Cerebellum (tissue), 4 donors: ENCODE measurements at places on chromosomes 16 and 17.

GRCh38 chr17:14950216-14950615, 314.9 kb downstream of the PMP22 start:
- DNase-seq = no peak

- DNase-seq = peak; percentile 81
These were observed 9.3 kb downstream of the CORO6 start for GRCh38 chr17:29613352-29613837.

GRCh38 chr17:49402706-49403105, 12.0 kb downstream of the PHB1 start:
- no peak for DNase-seq

DNA sequence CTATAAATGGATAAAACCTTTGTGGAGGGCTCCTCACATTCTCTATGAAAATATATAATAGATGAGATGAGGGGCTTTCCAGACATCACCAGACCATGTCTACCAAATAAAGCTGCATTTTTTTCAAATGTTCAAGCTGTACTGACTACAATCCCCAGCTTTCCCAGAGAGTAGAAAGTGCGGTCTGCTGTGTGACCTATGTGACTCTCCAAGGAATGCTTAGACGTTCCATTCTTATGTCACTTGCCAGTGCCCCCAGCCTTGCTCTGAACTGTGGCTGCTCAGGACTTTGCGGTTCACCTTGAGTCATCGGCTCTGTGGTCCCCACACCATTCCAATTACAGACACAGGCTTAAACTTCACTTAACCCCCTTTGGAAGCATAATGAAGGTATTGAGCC, 47.8 kb upstream of the SCNN1B start:
- no peak for DNase-seq

GRCh38 chr16:35687071-35687470, 2227.7 kb downstream of the TP53TG3F start:
- no peak for DNase-seq

DNA sequence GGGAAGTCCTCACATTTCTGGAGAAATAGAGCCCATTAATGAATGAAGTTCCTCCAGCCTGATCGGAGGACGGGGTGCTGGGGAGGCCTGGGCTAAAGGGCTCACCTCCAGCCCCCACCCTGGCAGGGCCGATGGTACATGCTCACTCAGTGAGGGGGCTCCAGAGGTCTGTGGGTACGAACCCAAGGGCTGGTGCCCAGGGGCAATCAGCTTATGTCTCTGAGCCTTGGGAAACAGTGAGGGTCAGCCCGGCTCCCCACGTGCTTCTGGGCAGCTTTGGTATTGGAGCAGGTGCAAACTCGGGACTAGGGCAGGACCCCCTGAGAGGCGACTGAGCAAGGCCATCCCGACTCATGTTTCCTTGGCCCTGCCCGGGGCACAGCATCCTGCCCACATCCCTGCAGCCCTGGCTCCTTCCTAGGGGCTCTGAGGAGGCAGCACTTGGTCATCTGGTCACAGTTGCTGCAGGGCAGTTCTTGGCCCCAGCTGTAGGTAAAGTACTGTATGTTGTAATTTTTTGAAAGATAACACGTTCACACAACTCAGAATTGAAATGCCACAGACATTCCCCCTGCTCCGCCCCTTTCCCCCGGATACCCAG, 969 bp upstream of the CETP start:
- DNase-seq = no peak

GRCh38 chr16:77744141-77744540, 21.8 kb downstream of the NUDT7 start:
- DNase-seq = no peak

- DNase-seq = no peak
These were observed 188.1 kb upstream of the ZNF469 start for GRCh38 chr16:88194397-88195268.

- no peak for DNase-seq
These were observed 53.0 kb downstream of the GPRC5B start for GRCh38 chr16:19831678-19832077.

DNA sequence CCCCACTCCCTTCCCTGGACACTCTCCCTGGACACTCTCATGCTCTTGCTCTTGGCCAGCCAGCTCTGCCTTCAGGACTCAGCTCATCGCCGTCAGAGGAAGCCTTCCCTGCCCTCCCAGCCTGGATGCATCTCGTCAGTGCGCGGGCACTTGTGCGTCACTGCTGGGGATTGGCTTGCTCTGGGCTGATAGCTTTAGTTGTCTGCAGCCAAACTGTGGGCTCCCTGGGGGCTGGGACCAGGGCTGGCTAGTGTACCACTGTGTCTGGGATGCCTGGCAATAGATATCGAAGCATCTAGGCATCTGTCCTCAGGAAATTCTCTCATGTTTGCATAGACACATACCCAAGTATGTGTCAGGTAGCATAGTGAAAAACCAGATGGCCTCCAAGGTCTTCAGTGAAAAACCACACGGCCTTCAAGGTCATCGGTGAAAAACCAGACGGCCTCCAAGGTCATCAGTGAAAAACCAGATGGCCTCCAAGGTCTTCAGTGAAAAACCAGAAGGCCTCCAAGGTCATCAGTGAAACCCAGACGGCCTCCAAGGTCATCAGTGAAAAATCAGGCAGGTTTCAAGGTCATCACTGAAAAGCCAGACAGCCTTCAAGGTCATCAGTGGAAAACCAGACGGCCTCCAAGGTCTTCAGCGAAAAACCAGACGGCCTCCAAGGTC, 72.0 kb downstream of the CMIP start:
- DNase-seq = no peak

DNA sequence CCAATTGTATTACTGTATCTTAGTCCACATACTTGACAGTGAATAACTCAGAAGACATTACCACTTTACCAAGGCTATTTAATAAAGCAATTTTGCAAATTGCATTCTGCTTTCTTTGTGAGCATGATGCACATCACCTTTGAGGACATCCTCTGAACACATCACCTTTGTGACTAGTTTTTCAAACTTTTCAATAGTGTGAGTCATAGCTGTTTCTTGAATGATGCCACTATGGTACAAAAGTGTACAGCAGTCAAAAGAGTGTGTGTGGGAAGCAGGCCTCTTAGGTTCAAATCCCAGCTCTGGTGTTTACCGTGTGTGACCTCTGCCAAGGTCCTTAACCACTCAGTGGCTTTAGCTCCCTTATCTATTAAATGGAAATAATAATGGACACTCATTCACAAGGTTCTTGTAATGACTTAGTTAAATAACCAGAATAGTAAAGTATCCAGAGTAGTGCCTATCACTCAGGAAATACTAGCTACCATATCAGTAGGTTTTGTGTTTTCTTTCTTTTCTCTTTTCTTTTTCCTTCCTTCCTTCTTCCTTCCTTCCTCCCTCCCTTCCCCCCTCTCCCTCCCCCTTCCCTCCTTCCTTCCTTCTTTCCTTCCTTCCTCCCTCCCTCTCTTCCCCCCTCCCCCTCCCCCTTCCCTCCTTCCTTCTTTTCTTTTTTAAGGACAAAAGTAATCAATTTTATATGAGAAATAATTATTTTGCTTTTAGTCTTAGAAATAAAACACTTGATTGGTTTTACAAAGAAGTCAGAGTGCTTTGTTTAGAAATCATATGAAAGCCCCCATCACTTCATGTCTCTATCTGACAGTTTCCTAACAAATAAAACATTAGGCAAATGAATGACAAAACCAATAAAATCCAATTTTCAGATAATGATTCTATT, 178.9 kb downstream of the MYO1D start:
- no peak for DNase-seq

- DNase-seq = peak; percentile 86
These were observed at the start of gene TMC7 for GRCh38 chr16:18983565-18984434. TSS of gene TMC7 (plus strand) at chr16:18983934. CDS start at chr16:18984064, 130 bp downstream.

- no peak for DNase-seq
These were observed 20.9 kb downstream of the RPTOR start for GRCh38 chr17:80565343-80566053.

DNA sequence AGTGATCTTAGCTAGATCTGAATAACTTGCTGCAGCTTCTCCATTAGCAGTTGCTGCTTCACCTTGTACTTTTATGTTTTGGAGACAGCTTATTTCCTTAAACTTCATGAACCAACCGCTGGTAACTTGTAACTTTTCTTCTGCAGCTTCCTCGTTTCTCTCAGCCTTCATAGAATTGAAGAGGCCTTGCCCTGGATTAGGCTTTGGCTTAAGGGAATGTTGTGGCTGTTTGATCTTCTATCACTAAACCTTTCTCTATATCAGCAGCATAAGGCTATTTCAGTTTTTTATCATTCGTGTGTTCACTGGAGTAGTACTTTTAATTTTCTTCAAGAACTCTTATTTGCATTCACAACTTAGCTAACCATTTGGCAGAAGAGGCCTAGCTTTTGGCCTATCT, 21.5 kb upstream of the TMEM92 start:
- DNase-seq = no peak

- DNase-seq = peak; percentile 70
These were observed 338.0 kb downstream of the WWOX start for GRCh38 chr16:78437352-78437968.

GRCh38 chr16:69555867-69556266, 9.9 kb upstream of the NFAT5 start:
- no peak for DNase-seq

GRCh38 chr16:734208-734980, 6.4 kb downstream of the CIAO3 start:
- no peak for DNase-seq

GRCh38 chr17:39062846-39063680, 88.4 kb downstream of the PLXDC1 start:
- no peak for DNase-seq
